ENCODE measurements at places on chromosomes 5 and 9.

- no peak for ATAC-seq
These were observed 187.5 kb upstream of the PRDM9 start for GRCh38 chr5:23319901-23320300.

DNA sequence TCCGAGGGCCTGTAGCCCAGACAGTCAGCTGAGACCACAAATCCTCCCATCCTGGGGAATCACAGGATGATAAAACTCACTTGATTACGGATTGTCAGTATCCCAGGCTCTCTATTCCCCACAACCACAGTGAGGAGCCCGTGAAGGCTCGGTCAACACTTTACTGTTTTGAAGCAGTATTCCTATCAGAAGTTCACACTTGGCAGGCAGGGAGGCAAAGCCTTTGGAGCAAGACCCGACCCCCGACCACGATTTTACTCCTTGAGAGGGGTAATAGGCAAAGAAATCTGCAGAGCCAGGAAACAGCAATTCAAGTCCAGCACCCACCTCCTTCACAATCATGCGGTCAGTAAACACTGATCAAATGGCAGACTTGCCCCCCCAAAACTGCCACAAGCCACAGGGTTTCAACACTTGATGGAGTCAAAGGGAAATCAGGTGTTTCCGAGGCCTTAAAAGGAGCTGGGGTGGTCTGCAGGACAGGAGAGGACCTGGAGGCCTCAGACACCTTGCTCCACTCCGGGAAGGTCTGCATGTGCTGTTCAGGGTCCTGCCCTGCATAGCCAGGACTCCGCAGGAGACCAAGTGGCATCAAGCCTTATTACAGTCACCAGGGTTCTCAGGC, 25.2 kb downstream of the BICD2 start:
- no peak for ATAC-seq

- ATAC-seq: no peak
These were observed 132.1 kb downstream of the HSD17B3 start for GRCh38 chr9:96169901-96170300.

DNA sequence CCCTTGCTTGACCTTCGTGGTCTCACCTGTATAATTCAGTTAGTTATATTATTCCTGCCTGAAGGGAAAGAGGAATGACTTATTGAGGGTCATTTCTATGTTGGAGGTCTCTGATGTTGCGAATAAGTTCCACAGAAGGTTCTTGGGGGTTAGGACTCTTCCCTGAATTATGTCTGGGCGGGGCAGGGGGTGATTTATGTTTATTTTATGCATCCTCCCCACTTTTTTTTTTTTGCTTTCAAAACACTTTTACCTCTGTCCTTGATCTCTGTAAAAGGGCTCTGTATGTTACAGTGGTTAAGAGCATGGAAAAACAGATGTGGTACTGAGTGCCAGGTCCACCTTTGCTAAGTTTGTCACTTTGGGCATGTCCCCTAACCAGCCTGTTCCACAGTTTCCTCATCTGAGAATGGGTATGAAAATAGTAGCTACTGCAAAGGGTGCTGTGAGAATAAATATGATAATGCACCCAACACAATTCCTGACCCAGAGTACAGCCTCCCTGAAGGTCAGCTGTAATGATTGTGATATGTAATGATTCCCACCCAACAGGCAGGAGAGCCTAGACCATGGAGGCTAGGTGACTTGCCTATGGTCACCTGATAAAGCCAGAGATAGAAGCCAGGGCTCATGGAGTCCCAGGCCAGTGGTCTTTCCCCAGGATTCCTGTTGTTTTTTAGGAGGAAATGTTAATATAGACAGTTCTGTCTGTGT, 54.8 kb downstream of the SLC22A5 start:
- no peak for ATAC-seq
